NAMALWA (cell line): ENCODE measurements at places on chromosomes 6 and 20.

GRCh38 chr20:46752728-46753127 lies 43.3 kb downstream of the SLC2A10 start:
- DNase-seq: peak; percentile 73

DNA sequence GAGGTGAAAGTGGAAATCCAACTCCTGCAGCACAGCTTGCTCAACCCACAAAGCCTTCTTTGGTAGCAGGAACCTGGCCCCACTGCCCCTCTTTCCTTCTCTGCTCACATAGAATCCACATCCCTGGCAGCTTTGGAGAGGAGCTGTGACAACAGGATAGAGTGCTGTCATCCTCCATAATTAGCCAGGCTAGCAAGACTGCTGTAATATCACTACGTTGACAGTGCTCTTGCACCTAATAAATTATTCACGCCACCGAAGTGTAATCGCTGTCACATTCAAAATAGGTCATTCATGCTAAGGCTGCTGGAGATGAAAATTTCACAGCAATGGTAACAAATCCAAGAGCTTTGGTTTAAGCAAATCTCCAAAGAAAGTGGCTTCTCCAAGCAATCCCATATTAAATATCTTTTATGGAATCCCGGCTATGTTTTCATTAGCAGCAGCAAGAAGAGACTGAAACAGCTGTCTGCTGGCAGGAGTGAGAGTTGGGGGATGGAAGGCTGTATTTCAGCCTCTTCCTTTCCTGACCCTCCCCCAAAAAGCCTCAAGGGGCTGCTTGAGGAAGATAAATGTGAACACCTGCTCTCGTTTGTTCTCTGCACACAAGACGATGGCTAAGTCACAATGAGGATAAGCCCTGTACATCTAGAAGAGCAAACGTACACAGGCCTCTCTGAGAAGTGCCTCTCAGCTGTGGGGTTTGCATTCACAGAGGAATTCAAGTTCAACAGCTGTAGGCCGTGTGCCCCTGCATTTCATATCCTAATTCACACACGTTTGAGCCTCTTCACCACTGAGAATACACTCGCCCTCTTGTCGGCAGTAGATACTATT lies 16.5 kb downstream of the RIPOR2 start:
- peak; percentile 90 for DNase-seq

- no peak for DNase-seq
These were observed 260.9 kb downstream of the TFAP2C start for GRCh38 chr20:56890011-56890410.

GRCh38 chr6:165231581-165232561 lies 77.5 kb downstream of the C6orf118 start:
- DNase-seq: peak; percentile 39

GRCh38 chr6:34901930-34902329 lies 12.9 kb downstream of the ANKS1A start:
- no peak for DNase-seq

GRCh38 chr6:158646023-158646910 lies 1.7 kb upstream of the DYNLT1 start:
- DNase-seq: no peak

GRCh38 chr20:21836346-21836745 lies 130.9 kb downstream of the PAX1 start:
- DNase-seq: no peak

- peak; percentile 38 for DNase-seq
These were observed 1.6 kb downstream of the PSMA7 start for GRCh38 chr20:62141397-62142251.

GRCh38 chr6:121614115-121614514 lies 178.7 kb downstream of the GJA1 start:
- DNase-seq: no peak

- no peak for DNase-seq
These were observed 55.7 kb downstream of the LYRM4 start for GRCh38 chr6:5205035-5205507.

- DNase-seq: no peak
These were observed 110.2 kb downstream of the DACT2 start for GRCh38 chr6:168209420-168209819.

DNA sequence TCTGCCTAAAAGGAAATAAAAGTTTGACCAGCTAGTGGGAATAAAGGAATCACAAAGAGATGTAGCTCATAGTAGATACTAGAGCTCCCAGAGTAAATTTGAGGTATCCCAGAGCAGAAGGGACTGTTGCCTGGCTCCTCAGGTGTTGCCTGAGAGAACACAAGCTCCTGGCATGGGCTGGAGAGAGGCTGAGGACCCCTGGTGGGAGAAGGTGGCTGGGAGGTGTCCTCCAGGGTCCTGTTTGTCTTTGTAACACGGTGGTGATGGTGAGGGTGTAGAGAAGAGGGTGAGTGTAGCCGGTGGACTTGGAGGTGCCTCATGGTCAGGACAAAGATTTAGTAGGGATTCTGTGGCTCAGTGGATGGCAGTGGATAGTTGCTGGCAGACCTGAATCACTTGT lies 28.1 kb upstream of the NNAT start:
- DNase-seq: no peak

DNA sequence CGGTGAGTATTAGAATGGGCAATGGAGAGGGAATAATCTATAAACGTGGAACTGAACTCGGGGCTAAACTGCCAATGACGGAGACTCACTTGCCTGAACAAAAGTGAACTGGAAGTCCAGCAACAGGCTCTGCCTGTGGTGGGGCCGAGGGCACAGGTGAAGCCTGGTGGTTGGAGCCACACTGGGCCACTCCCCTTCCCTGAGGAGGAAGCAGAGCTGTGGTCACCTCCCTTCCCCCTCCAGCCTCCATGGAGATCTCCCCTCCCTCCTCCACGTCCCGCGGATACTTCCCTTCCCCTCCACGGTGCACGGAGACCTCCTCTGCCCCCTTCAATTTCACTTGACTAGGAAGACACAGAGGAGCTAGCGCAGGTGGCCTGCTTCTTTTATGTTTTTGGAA lies 14.7 kb upstream of the DSP start:
- no peak for DNase-seq

DNA sequence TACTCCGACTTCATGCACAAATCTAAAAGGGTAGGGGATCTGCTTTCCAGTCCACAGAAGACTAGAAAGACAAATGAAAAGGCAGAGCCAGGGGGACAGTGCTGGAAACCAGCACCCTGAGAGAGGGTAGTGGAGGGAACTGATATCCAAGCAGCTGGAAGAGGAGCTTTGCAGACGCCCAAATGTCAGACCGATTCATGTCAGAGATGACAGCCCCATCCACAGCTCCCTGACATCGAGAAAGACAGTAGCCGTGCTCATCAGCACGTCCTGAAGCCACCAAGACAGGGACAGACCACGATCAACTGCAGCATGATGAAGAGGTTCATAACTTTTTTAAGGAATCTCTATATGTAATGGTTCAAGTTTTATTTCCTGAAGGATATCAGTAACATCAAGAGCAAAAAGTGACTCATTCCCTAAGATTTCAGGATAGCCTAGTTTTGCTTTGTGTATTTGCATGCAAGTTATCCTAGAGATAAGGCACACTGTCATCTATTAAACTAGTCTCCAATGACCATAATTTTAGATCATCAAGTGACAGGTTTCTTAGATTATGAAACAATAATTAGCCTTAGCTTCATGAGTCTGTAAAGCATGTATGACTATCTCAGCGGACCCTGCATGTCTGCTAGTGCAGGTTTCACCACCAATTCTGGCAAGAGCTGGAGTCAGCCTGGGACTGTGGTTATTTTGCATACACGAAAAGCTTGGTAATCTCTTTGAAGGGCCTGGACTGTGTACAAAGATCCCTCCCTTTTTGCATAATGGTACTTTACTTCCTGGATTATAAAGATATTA lies 43.0 kb downstream of the PRDM1 start:
- no peak for DNase-seq

DNA sequence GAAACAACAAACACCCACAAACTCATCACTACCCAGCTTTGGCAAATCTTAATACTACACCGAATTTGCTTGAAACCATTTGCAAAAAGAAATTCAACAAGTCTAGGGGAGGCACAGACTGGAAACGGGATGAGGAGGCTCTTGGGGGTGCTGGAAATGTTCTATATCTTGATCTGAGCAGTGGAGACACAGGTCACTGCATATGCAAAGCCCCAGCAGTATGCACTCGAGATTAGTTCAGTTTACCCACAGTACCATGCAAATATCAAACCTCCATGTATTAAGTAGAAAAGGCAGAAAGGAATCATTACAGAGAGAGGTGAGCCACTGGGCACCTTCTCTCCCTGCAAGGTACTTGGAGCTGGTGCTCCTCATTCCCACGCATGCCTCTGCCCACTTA lies 75.9 kb downstream of the PREX1 start:
- peak; percentile 21 for DNase-seq

GRCh38 chr6:20365456-20365855 lies 36.2 kb upstream of the E2F3 start:
- DNase-seq: no peak

DNA sequence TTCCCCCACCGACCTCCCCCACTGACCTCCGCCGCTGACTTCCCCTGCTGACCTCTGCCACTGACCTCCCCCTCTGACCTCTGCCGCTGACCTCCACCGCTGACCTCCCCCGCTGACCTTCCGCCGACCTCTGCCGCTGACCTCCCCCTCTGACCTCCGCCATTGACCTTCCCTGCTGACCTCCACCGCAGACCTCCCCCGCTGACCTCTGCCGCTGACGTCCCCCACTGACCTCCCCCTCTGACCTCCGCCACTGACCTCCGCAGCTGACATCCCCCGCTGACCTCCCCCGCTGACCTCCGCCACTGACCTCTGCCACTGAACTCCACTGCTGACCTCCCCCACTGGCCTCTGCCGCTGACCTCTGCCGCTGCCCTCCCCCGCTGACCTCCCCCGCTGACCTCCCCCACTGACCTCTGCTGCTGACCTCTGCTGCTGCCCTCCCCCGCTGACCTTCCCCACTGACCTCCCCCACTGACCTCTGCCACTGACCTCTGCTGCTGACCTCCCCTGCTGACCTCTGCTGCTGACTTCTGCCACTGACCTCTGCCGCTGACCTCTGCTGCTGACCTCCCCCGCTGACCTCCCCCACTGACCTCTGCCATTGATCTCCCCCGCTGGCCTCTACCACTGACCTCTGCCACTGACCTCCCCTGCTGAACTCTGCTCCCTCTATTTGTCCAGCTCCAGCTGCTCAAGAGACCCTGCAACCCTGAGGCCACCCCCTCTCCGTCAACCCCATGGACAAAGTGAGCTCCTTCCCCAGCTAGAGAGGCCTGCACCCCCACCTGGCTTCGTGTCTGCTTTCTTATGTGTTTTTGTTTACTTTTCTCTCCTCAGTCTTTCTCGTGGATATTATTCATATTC lies 91.4 kb upstream of the AFDN start:
- DNase-seq: no peak

- peak; percentile 4 for DNase-seq
These were observed 308.3 kb downstream of the LAMA2 start for GRCh38 chr6:129191235-129191634.

- DNase-seq: peak; percentile 21
These were observed 22.6 kb downstream of the ETV7 start for GRCh38 chr6:36364669-36365479.

GRCh38 chr6:96394727-96395126 lies 126.9 kb upstream of the UFL1 start:
- DNase-seq: peak; percentile 2

DNA sequence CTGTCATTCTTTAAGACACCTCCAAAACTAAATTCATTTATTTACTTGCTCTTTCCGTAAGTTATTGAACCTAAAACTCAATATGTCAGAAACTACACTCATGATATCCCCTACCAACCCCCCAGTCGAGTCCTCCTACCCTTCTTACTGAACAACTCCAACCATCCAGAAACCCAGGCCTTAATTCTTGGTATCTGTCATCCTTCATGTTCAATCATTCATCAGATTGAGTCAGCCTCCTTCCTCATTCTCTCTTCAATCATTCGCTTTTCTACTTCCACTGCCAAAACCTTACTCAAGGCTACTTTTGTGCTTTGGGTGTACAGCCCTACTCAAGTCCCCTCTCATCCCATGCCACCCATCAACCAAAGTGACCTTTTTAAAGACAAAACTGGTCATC lies 95.7 kb downstream of the SMLR1 start:
- DNase-seq: no peak

DNA sequence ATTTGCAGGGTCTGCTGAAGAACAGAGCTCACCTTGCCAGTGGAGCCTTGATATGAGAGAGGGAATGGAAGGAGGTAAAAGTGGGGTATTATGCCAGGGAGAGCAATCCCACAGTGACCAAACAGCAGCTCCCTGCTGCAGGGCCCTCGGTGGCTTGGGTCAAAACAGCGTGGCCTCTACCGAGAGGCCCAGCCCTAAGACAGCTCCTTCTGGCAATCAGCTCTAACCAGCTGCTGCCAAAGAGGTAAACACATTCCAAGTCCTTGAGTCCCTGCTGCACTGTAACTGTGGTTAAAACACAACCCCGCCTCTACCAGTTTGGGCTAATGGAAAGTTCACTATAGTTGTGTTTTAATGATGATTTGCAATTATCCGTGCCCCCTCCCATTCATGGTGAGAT lies 1.4 kb upstream of the DAAM2 start:
- DNase-seq: no peak

GRCh38 chr20:18728165-18728869 lies 85.3 kb upstream of the SCP2D1 start:
- peak; percentile 70 for DNase-seq

DNA sequence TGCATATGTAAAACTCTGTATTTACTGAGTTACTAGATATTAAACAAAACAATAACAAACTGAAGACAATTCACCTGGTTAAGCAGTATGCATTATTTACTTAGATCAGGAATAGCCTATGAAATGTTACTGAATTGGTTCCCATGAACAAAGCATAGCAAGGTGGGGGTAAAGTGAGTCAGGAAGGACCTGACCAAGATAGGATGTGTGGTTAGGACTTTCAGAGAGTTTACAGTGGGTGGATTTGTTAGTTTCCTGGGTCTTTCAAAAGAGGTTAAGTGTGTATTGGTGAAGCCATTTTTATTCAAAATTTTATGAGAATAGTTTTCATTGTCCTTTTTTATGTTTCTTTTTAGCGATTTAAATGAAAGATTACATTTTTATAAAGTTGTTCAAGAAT lies 32.9 kb downstream of the TBPL1 start:
- DNase-seq: no peak

GRCh38 chr6:45415788-45416518 lies 38.2 kb upstream of the SUPT3H start:
- DNase-seq: no peak

- no peak for DNase-seq
These were observed 79.4 kb downstream of the SASH1 start for GRCh38 chr6:148422085-148422484.

DNA sequence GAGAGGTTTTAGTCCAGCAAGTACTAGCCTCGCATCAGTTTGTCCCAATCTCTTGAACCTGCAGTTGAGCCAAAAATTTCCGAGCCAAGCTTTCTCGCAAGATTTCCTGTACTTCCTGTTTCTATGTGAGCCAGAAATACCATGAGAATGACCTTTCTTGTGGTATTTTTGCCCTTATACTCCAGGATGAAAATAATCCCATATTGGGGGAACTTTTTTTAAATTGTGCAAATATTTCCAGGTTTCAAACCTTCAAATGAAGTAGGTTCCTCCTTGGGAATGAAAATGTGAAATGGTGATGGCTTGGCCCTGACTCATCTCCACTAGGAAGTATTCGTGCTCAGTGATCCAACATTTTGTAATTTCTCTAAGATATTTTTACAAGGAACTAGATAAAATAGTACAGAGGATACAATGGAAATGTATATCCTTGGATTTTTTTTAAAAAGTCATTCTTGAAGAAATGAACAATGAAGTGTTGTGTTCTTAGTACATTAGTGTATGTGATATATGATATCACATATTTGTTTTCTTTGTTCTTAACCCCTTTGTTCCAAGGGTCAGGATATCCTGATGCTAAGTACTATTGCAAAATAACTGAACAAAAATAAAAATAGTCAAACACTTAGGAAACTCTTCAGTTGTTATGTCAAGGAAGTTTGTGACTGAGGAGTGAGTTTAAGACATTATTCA lies 184.0 kb downstream of the PDE7B start:
- no peak for DNase-seq
